NCI-H2081 (cell line): ENCODE measurements at places on chromosomes 1 and 21.
A peak's percentile ranks its signal among the peaks of the same experiment; 100 is the strongest.

DNA sequence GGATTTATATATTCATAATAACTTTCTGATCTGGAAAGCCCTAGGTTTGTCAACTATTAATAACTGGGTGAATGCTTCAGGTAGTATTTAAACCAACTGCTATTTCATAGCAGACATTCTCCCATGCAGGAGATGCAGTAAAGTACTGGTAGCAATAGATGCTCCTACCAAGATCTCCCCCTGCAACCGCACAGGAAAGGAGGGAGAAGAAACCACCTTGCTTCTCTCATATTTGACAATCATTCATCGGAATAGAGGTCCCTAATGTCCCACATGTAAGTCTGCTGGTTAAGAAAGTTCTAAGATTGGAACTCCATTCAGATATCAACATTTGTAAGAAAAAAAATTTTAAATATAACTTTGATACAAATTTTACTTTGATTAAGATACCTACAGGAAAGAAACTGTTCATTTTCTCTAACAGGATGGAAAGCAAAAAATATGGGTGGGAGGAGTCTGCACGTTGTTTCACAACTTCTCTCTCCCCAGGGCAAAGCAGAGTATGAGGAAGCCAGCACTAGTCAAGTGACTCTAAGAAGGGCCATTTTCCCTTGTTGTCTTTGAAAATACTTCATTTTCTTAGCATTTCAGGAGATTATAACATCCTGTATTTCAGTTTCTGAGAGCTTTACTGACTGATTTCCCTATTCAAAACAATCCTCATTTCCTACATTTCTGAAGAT is at the start of gene PYHIN1:
TSS of gene PYHIN1 (plus strand) at position 498 of the 683 bp plus-strand sequence. CDS start 5,359 bp downstream, outside the sequence.
- DNase-seq: no peak

- DNase-seq: no peak
These were observed 1.6 kb upstream of the MX2 start for GRCh38 chr21:41360072-41360821.

DNA sequence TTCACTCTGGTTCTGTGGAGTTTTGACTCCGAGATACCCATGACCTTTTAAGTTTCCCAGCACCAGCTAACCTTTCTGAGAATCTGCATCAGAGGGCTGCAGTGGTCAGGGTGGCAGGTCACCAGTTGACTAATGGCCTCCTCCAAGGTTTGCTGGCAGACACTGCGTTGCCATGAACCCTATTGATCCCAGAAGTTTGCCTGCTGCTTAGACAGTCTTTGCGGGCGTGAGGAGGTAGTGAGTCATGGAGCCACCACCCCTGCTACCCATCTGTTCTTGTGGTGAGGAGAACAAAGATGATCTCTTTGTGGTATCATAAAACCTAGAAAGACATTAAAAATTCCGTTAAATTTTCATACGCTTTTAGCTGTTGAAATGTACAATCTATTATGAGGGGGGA is 180.4 kb downstream of the FGGY start:
- DNase-seq: no peak

GRCh38 chr1:205186191-205186590 is 25.3 kb downstream of the DSTYK start:
- no peak for DNase-seq

DNA sequence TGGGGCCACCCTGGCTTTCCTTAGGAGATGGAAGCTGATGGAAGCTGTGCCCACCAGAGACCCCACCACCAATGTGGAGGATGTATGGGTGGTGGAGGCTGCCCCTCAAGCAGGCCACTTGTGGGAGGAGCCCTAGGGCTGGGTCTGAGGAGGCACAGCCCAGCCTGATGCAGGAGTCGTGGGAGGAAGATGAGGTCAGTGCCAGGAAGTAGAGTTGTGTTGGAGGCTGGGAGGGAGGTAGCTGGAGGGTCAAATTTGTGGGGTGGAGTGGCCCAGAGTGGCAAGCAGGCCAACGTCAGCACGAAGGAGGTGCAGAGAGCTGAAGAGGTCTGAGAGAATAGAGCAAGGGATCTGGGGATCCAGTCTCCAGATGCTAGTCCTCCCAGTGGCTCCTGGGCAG is 119.0 kb upstream of the USP24 start:
- no peak for DNase-seq

DNA sequence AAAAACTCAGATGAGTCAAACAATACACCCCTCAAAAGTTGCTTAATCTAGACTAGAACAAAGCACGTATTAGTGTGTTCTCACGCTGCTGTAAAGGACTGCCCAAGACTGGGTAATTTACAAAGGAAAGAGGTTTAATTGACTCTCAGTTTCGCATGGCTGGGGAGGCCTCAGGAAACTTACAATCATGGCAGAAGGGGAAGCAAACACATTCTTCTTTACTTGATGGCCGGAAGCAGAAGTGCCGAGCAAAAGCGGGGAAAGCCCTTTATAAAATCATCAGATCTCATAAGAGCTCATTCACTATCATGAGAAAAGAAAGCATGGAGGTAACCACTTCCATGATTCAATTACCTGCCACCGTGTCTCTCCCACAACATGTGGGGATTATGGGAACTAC is 10.1 kb downstream of the JAM2 start:
- DNase-seq: no peak

GRCh38 chr1:54273092-54273794 is 73.3 kb downstream of the MRPL37 start:
- peak; percentile 91 for DNase-seq

DNA sequence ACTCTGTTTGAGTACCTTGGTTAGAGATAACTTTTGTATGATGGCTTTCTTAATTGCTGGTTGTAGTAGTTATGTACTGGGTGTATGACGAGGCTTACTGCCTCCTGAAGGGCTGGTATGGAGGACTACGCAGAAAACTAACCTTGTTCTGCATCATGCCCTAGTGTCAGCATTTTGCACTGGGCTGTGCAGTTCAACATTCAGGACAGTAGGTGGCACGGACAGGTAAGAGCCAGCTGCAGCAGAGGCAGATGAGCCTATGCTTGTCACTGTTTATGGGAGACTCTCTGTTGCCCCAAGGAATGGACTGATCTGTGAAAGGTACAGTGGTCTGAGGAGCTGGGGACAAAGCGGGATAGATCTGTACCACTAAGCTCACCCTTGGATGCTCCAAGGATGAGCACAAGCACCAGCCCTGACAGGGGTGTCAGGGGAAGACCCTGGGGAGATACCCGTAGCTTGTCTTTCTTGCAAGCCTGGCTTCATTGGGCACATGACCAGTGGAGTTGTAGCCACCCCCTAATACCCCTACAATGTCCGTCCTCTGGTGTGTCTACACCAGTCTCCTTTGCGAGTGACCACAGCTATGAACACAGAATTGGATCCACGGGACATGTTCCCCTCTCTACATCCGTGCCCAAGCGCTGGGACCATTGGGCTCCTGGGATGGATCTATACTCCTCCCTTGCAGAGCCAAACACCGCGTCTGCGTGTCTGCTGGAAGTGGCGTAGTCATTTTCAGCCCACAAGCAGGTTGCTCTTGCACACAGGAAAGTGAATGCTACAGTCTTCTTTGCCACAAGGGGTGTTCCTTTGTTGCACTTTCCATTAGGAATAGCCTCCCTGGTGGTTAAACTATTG is 51.1 kb upstream of the CFHR3 start:
- no peak for DNase-seq

GRCh38 chr1:180610556-180611015 is 21.2 kb upstream of the XPR1 start:
- no peak for DNase-seq

GRCh38 chr1:111148376-111148881 is 8.4 kb downstream of the CEPT1 start:
- DNase-seq: no peak

- no peak for DNase-seq
These were observed 36.6 kb downstream of the GATAD2B start for GRCh38 chr1:153886127-153886526.

DNA sequence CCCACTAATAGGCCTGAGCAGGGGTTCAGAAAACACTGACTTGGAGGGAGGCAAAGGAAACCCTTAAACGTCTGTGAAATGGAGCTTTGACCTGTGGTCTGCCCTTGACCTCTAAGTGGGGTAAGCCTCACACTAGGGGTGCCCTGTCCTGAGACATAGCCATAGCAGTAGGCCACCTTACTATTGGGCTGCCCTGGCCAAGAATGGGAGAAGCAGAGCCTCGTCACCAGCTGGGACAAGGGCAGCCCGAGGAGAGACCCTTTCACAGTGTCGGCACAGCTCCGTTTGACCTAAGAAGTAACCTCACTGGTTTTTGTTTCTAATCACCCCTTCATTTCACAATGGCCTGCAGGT is 26.4 kb upstream of the IFNAR2 start:
- no peak for DNase-seq

DNA sequence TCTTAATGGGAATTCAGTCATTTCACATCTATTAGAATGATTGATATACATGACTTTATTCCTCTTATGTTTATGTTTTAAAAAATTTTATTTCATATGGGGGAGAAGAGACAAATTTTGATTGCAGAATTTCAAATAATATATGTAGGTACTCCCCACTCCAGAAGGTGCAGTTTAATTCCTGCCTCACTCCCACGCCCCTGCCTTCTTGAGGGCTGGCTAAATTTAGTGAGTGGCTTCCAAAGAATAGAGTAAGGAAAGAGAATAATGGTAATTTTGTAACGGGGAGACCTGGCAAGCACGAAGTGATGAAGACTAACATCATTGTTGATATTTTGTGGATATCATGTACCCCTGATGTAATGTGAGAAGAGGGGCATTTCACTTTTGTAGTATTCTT is 94.7 kb upstream of the FAM78B start:
- no peak for DNase-seq

- DNase-seq: no peak
These were observed 31.0 kb upstream of the MAN1A2 start for GRCh38 chr1:117336088-117336817.

DNA sequence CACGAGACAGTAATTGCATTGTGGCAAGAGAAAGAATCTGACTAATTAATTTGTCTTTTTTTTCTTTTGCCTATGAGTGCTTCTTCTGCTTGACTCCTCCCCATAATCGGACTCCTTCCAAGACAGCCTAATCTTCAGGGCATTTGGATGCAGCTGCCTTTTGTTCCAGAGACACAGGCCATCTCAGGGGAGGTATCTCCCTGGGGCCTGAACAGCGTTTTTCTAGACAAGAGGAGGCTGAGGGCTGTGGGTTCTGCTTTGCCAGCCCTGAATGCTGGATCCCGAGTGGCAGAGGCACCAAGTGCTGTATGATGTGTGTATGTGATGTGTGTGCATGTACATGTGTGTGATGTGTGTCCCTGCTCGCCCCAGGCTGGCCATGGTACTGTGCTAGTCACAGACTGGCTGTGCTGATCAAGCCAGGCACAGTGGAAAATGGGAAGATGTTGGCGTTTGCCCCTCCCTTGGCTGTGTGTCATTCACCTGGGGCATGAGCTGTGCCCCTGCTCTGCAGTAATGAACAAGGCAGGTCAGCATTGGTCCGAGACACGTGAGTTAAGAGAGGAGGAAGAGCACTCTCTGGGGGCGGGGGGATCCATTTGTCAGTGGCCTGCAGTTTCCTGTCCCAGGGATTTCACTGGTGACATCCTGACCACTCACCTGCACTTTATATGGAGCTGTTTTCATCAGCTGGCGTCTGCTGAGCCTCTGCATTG is 77.2 kb downstream of the ADARB1 start:
- no peak for DNase-seq

DNA sequence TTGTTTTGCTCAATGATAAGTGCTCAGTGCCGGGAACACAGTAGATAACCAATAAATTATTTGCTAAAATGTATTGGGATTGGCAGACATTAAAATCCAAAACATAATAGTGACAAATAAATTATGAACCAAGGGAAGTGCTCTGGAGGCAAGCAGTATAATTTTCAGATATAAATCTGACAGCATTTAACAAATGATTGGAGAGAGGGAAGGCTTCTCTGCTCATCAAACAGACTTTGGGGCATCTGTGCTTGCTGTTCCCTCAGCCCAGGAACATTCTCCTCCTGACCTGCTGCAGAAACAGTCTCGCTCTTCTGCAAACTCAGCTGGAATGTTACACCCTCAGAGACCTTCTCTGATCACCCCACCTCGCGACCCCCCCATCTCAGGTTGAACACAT is 2.2 kb downstream of the CD46 start:
- no peak for DNase-seq

DNA sequence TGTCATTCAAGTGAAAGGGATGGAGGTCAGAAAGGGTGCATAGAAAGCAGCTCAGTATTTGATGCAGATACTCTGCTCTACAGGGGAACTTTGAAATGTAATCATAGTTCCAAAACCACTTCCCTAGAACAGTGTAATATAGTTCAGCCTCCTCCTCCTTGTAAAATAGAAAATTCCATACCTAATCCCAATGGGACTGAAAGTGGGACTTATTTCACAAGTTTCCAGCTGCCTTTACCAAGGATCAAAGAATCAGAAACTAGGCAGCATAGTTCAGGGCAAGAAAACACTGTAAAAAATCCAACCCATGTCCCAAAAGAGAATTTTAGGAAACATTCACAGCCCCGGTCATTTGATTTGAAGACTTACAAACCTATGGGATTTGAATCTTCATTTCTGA is 8.1 kb upstream of the TMCO2 start:
- DNase-seq: no peak

DNA sequence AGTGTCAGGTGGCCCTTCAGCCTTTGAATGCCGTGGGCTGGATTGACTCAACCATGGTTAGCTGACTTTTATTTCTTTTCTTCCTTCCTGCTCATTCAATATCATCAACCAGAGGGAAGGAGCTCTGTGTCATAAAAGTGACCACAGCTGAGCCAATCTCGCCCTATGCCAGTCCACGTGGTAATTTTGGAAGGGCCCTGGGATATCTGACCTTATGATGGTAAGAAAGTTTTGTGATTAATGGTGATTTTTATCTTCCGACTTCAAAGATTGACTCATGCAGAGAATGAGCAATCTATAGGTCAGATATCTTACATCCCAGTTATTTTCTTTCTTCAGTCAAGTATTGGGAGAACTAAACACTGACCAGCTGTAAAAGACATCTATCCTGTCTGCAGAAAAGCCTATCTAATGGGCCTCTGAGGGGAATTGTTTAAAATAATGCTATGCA is 170.3 kb downstream of the ZC3H11B start:
- DNase-seq: no peak

DNA sequence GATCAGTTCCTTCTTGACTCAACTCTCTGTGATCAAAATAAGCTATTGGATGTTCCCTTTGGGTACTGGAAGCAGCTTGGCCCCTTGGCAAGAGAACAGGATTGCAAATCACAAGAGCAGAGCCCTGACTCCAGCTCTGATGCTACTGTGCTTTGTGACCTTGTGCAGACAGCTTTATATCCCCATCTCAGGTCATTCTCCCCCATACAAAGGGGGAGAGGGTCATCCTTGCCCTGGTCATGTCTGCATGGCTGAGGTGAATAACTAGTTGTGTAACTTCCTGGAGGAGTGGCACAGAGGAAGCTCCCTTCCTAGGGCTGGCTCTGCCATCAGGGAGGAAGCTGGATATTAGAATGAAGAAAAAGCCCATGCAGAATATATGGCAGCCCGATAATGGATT is 142.9 kb downstream of the DHRS3 start:
- no peak for DNase-seq

- DNase-seq: no peak
These were observed 28.0 kb upstream of the EVA1B start for GRCh38 chr1:36351227-36351977.
